KBM-7 (cell line): ENCODE measurements at places on chromosomes 13 and 19.
A peak's percentile ranks its signal among the peaks of the same experiment; 100 is the strongest.

- DNase-seq, result no peak
Observed at GRCh38 chr19:5192568-5192967, 148.0 kb downstream of the PTPRS start.

- DNase-seq, result no peak
Observed at GRCh38 chr13:105773863-105774538, 761.5 kb downstream of the EFNB2 start.

DNA sequence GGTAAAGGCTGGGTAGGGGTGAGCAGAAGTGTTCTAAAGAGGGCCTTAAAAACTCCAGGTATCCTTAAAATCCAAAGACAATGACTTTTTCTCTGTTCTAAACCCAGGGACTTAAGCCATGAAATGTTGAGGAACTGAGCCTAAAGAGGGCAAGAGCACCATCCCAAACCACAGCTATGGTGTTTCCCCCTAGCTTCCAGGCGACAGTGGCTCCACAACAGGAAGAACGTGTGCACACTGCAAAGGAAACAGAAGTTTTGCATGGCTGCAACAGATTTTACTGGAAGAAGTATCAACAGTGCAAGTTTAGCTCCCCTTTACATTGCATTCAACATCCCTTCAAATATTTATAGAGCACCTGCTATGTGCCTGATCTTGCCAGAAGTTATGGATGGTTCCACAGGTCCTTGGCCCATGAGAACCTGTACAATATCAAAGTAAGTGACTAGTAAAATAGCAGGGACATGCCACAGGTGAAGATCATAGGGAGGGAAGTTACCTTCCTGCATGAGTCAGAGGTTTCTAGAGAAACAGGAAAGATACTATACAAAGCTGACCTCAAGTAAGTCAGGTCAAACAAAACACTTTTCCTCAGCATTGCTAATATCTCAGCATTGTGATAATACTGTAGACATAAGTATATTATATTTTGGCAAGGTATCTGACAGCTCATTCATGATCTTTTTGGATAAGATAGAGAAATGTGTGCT is 8.4 kb upstream of the KCTD12 start:
- no peak for DNase-seq

- DNase-seq, result no peak
Observed at GRCh38 chr13:41848435-41849255, 112.3 kb downstream of the VWA8 start.

DNA sequence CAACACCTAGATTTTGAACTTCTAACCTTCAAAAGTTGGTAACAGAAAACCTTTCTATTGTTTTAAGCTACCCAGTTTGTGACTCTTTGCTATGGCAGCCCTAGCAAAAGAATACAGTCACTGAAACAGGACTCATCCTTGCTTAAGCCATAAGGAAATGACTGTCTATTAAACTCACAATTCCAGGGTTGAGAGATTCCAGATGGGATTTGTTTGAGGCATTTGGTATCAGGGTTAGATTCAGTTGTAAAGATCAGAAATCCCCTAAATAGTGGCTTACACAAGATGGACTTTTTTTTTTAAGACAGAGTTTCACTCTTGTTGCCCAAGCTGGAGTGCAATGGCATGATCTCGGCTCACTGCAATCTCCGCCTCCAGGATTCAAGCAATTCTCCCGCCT is 41.1 kb upstream of the RGCC start:
- no peak for DNase-seq

DNA sequence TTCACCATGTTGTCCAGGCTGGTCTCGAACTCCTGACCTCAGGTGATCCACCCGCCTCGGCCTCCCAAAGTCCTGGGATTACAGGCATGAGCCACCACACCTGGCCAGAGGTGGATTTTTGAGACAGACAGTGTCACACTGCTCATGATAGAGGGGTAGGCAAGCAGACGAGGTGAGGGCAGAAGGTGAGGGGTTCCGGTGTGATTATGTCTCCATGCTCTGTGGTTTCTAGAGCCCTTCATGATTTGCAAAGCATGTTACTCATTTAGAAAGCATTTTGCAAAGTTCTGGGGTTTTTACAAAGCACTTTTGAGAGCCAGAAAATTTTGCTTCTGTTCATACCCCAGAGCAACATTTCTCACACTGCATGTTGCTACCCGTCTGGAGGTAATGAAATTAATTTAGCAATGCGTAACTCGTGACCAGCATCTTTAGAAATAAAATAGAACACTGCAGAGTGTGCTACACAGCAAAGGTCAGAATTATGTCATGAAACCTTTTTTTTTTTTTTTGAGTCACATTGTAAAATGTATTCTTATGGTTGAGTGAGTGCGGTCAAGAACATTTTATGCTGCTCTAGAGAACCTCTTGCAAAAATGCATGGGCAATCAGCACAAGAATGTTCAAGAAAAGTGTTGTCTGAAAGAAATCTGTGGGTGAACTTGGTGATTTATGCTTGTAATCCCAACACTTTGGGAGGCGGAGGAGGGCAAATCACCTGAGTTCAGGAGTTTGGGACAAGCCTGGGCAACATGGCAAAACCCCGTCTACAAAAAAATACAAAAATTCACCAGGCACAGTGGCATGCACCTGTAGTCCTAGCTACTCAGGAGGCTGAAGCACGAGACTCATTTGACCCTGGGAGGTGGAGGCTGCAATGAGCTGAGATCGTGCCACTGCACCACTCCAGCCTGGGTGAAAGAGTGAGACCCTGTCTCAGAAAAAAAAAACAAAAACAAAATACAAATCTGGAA is 58.0 kb downstream of the MAP4K1 start:
- no peak for DNase-seq

- DNase-seq, result no peak
Observed at GRCh38 chr13:21683034-21683733, 12.3 kb downstream of the FGF9 start.

DNA sequence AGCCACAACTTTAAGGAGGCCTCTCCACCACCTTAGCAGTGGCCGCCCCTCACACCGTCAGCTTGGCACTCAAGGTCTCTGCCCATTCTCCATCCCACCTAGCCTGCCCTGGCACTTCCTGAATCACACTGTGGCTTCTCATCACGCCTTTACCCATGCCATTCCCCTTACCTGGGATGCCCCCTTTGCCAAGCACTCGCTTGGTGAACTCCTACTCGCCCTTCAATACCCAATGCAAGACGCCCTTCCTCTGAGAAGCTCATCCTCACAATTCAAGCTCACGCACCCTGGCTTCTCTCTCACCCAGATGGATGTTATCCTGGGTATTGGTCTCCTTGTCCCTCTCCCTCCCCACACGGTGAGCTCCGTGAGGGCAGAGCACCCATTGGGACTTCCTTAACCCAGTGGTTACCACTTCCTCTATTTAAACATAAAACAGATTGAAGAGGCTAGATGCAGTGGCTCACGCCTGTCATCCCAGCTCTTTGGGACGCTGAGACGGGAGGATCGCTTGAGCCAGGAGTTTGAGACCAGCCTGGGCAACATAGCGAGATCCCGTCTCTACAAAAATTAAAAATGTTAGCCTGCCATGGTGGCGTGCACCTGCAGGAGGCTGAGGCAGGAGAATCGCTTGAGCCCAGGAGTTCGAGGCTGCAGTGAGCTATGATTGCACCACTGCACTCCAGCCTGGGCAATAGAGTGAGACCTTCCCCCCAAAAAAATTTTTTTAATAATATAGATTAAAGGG is 12.6 kb upstream of the SHD start:
- DNase-seq, result no peak

DNA sequence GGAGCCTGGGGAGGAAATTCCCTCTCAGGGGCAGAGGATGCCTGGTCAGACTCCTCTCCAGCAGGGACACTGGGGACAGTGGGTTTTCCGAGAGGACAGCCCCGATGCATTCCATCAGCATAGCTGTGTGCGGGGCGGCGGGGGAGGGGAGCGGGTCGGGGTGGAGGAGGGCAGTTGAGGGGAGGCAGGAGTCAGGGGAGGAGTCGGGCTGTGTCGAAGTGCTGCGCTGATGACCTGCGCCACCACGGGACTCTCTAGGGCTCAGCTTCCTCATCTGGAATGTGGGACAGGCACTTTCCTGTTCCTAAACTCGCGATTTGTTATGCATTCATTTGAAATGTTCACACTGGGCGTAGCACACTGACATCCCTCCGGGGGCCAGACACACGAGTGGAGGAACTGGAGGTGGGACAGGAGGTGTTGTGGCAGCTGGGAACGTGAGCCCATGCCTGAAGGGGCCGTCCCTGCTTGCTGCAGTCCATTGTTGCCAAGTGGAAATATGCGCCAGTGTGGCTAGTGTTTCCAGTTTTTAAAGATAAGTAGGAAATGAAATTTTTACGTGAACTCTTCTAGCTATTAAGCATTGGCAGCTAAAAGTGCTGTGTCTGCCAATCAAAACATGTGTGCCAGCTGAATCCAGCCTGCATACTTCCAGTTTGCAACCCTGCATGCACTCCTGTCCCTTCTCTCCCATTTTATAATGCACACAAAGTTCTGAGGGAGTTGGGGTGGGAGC is 43.3 kb downstream of the FLT1 start:
- DNase-seq, result no peak

DNA sequence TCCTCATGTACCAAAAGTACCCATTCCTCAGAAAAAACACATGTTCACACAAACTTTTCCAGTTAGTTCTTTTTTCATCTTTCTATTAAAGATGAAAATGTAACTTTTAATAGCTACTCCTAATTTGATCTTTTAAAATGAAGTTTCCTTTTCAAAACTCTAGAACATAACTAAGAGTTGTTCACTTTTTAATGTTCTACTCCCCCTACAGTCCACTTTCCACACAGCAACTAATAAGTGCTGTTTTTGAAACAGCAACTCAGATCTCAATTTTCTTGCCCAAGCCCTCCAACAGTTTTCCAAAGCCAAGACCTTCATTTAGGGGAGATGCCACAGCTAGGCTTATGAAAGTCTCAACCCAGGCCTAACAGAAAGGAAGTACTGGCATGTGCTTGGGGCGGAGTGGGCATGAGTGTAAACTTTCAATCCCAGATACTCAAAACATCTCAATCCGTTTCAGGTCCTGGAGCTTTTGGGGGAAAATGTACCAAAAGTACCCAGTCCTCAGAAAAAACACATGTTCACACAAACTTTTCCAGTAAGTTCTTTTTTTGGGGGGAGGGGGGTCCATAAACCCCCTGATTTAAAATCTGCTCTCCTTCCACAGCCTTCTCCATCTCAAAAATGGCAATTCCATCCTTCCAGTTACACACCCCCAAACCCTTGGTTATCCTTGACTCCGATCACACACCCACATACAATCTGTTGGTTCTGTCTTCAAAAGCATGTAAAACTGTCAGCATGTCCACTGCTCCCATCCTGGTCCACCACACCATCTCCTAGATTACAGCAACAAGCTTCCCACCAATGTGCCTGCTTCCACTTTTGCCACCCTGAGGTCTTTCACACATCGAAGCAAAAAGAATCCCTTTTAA is 2.0 kb downstream of the FBL start:
- peak; percentile 57 for DNase-seq

DNA sequence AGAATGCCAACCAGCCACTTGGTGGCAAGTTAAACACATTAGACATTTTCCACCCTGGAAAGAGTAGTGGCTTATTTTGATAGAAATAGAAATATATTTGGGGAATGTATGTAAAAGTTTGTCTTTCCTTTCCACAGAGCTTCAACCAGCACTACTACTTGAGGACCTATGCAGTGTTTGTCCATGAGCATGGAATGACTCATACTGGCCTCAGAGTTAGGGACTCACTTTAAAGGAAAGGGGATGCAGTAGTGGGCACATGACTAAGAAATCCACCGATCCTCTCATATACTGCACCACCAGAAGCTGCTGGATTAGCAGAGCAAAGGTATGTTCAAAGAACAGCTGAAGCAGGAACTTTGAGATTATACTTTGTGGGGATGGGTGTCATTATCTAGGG is 62.6 kb downstream of the LACC1 start:
- no peak for DNase-seq

DNA sequence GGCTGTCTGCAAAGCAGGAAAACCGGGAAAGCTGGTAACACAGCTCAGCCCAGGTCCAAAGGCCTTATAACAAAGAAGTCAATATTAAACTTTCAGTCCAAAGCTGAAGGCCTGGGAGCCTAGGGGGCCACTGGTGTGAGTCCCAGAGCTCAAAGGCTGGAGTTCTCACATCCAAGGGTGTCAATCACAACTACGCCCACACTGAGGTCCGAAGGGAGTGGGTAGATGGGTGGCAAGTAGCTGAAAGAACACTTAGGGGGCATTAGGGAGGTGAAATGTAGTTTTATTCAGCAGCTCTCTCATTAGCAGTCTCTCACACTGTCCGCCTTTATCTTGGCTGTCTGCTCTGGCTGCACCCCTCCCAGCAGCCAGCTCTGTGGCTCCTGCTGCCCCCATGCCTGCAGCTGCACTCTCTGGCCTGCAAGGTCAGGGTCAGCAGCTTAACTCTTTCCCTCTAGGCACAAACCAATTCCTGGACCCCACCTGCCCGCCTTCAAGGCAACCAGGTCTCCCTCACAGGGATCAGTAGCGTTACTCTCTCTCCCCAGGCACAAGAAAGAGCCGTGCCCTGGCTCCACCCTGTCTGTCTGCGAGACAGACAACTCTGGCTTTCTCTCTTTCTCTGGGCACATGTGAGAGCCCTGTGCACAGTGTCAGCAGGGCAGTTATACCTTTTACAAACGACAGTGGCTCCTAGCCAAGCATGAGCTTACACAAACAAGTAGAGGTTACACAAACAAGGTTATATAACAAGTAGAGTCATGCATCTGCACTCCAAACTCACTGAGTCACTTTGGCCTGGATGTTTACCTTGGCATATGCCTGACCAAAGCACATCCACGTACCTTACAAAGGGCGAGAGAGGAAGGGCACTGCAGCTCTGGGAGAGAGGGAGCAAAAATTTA is 249.4 kb upstream of the PCDH20 start:
- DNase-seq, result no peak

GRCh38 chr13:68056816-68057710 is 826.9 kb upstream of the PCDH9 start:
- DNase-seq, result no peak

- peak; percentile 34 for DNase-seq
Observed at GRCh38 chr13:94710881-94711560, 1.3 kb downstream of the SOX21 start.

DNA sequence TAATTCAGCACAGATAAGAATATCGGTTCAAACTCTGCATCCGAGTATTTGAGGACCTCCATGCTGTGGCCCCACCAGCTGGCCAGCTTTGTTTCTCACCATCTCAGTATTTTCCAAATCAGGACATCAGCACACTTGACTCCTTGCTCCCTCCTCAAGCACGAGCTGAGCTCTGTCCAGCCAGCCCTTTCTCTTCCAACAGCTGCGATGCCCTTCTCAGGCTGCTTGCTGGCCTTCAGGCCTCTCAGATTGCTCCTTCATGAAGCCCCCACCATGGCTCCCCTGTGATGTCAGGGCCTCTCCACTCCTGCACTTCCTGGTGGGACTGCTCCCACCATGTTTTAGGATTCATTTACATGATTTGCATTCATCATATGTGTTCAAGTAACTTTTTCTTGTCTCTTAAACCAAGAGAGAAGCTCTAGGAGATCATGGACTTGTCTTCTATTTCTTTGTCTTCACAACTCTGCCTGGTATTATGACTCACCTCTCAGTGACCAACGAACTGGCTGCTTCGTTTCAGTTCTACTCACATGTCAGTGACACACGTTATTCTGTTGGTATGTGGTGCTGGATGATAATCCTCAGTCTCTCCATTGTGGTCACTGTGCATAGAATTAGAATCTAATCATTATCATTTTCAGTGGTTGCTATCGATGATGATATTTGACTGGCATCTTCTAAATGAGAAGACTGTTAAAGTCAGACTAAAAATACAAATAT is 471.7 kb downstream of the EFNB2 start:
- DNase-seq, result no peak
